ENCODE measurements at places on chromosomes 6 and 20.

- no peak for DNase-seq
These were observed 149.4 kb downstream of the KLHL32 start for GRCh38 chr6:97073903-97074302.

DNA sequence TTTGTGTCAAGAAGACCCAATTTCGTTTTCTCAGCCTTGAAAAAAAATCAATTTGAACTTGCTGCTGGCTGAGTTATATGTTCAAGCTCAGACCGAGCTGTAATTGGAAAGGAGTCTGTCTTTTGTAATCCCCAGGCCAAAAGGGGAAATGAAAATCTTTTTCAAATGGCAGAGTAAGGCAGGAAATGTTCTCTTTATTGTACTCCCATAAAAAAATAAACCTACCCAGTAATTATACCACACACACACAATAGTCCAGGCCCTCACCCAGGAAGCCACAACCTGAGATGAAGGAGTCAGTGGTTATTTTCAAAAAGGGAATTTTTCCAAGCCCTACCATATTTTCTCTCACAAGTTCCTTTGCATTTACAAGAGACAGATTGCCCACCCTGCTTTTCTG, 45.3 kb downstream of the CLIC5 start:
- DNase-seq, result no peak

GRCh38 chr6:150377211-150377781, 8.5 kb downstream of the IYD start:
- no peak for DNase-seq

DNA sequence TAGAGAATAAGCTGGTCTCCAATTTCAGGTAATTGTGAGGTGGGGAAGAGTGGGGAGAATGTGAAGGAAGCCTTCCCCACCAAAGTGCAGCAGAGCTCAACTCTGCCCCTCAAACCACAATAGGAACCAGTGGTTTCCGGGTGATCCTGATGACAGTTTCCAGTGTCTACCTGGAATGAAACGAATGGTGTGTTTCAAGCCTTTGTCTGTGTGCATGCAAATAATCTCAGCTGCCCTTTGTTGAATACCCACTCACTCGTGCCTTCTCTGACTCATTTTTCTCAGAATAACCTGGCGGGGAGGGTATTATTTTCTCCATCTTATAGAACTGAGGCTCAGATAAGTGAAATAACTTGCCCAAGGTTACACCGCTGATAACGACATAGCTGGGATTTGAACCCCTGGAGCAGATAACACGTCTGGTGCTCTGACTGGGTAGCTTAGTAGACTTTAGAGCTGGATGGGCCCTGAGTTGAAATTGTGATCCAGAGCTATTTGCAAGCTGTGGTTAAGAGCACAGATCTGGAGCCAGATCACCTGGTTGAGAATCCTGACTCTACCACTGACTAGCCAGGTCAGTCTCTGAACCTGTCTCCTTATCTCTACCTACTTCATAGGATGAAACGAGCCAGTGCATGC, 85.1 kb downstream of the EYA2 start:
- DNase-seq, result no peak

- DNase-seq, result no peak
These were observed 174.3 kb downstream of the TFAP2B start for GRCh38 chr6:50992704-50993625.

DNA sequence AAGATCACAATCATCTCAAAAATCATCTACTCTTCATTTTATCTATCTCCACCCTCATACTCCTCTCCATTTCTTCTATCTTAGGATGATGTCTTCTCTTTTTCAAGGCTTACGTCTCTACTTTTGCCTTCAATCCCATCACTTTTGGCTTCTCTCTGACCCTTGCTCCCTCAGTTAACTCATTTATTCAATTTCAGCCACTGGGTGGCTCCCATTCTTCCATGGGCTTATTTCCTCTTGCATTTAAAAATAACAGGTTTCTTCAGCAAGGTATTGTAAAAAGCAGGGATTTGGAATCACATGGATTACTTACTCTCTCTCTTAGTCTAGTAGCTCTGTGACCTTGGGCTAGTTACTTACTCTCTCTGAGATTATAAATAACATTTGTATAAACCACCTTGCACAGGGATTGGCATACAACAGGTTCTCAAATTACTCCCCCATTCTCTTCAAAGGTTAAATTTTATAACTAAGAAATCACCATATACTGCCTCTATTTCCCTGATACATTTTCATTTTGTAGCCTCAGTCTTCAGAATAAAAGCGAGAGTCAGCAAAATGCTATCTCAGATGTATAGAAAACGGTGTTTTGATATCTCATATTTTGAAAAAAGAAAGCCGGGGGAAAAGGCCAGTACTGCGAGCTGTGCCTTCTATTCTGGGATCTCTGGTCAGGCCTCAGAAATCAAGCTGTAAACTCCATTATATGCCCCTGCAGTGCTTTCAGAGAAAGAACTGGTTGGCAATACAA, 5.5 kb downstream of the ZSCAN12 start:
- DNase-seq, result no peak

- no peak for DNase-seq
These were observed 111.4 kb downstream of the QKI start for GRCh38 chr6:163525926-163526325.

GRCh38 chr6:34178357-34179105, 32.6 kb upstream of the GRM4 start:
- DNase-seq, result no peak

- no peak for DNase-seq
These were observed 681.1 kb downstream of the DHX35 start for GRCh38 chr20:39643292-39643691.

DNA sequence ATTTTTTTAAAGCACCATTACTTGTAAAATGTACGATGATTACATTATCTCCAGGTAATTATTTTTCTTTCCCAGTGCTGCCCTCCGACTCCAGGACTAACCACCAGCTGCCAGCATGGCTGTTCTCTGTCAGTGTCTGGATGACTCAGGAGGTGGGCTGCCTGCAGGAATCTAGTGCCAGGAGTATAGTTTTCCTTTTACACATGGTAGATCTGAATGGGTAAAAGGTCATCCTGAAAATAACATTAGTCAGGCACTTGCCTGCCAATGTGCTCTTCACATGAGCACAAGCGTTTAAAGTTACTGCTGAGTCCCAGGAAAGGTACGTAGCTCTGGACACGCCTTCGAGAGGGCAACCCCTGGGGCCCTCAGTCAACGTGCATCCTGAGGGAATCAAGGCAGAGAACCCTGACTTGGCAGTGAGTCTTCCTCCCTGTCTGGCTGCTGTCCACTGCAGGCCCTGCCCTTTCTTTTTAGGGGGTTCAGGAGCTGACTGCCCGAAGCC, 2.4 kb downstream of the DYNLT1 start:
- no peak for DNase-seq

GRCh38 chr6:25384967-25385366, 105.8 kb downstream of the CARMIL1 start:
- DNase-seq, result no peak
